ENCODE measurements at places on chromosomes 2 and 18. TPM values are rescaled to one million over a fixed set of nuclear protein-coding genes. Genes with fewer than 3 reads are reported as not detected.

DNA sequence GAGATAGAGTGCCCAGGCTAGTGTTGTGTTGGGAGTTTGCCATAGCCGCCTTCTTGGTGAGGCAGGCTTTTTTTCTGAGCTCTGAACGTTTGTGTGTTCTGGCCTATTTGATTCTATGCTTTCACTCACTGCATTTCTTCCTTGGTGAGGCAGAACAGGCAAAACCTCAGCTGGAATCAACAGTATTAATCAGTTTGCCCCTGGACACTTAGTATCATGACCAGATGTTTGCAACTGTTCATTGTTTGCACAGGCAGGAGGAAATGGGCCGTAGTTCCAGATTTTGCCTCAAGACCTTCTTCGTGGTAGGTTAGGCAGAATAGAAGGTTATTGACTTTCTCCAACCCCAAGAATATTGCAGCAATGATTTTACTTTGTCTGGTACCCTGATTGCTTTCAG is 218.1 kb upstream of the RASGRP3 start:
- DNase-seq, result no peak

GRCh38 chr2:71832388-71832787 is 315.3 kb downstream of the CYP26B1 start:
- no peak for DNase-seq

- no peak for DNase-seq
Observed at GRCh38 chr18:42689310-42689709, 426.2 kb downstream of the RIT2 start.

GRCh38 chr18:43398601-43399000 is 121.3 kb upstream of the SYT4 start:
- DNase-seq, result no peak

- DNase-seq, result no peak
Observed at GRCh38 chr18:40926679-40927078, 1028.4 kb upstream of the PIK3C3 start.

GRCh38 chr2:26561918-26562810 is 79.0 kb downstream of the CIB4 start:
- peak; percentile 94 for DNase-seq

The TEKT4 gene
- total RNA-seq, result not detected

The TMX3 gene
- total RNA-seq, result 63.1 TPM

The GCG gene
- not detected for total RNA-seq
